ENCODE measurements at places on chromosomes 2 and 18.
A peak's percentile ranks its signal among the peaks of the same experiment; 100 is the strongest.

DNA sequence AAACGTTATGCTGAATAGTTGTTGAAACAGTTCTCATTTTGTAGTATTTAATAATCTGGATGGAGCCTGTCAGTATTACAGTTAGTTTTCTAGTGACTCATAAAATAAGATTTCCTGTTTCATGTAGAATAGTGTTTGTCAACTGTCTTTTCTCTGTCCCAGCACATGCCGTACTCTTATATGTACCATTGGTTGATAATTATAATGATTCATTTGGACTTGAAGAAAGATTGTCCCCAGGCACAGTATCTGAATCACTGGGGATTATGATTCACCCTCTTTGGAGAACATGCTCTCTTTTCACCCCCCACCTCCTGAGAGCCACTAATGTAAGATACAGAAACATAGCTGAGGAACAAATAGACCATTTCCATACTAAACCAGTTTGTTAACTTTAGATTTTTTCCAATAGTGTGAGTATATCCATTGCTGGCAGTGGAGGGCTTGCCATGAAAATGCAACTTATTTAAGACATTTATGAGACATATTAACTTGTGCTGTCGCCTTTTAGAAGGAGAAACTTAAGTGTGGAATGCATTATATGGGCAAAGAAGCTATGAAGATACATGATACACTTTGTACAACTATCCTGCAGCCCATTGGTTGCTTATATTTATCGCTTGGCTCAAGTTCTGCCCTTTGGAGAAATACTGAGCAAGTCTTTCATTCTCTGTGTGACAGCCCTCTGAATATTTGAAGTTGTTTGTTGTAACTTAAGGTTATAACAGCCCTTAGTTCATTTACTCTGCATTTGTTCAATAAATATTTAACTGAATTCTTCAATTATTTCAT, 12.4 kb downstream of the COPS8 start:
- peak; percentile 79 for ATAC-seq

GRCh38 chr18:2654169-2654927, 1.2 kb upstream of the SMCHD1 start:
- no peak for ATAC-seq

DNA sequence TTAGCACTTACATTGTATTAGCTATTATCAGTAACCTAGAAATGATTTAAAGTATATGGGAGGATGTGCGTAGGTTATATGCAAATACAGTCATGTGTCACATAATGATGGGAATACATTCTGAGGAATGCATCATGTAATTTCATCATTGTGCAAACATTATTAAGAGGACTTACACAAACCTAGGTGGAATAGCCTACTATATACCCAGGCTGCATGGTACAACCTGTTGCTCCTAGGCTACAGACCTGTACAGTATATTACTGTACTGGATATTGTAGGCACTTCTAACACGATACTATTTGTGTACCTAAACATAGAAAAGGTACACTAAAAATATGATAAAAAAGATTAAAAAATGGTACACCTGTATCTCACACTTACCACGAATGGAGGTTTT, 7.9 kb downstream of the RIF1 start:
- ATAC-seq: no peak

- no peak for ATAC-seq
Measured at GRCh38 chr2:170161516-170162270, 16.3 kb upstream of the MYO3B start.

DNA sequence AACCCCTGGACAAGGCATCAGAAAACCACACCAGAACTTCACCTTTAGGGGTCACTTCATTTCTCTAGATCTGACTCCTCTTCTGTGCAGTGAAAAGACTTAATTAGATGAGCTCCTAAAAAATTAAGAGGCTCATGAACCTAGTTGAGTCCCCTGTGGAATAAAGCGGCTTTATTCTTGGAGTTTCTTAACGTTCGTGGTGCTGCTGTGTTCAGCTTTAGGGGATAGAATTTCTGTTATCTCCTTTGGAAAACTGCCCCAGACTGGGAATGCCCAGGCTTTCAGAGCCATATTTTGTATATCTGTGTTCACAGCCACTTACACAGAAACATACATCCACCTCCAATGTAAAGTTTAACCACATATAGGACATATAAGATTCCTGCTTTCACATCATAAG, 165.8 kb downstream of the ANTXR1 start:
- no peak for ATAC-seq

DNA sequence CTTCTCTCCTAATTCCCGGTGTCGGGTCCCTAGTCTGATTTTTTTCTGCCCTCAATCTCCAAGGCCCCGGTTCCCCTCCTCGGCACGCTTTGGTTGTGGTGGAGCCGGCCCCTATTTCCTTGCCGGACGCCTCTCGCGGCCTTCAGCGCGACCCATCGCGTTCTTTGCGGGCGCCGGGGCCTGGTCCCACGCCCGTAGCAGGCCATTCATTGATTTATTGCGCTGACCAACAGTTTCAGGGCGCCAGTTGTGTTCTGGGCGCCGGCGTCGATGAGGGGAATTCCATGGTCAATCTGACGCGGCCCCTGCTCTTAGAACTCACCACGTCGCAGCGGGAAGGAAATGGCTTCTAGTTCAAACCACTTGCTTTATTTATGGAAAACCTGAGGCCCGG, 396 bp downstream of the CNOT9 start:
- ATAC-seq: peak; percentile 42

DNA sequence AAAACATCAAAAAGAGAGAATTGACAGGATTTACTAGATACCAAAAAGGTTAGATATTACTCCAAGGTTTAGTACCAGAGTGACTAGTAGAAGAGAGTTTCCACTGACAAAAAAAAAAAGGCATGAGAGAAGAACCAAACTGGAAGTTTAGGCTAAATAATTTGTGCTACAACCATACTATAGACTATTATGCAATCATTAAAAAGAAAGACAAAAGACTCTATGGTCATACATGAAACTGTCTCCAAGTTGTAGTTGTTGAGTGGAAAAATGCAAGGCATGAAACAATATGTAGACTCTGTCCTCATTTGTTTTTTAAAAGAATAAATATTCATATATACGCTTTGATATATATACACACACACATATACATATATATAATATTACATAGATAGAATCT, 1.7 kb upstream of the EXOC6B start:
- ATAC-seq: no peak

- ATAC-seq: peak; percentile 86
Measured at GRCh38 chr2:216362730-216363129, 9.6 kb downstream of the MARCHF4 start.

DNA sequence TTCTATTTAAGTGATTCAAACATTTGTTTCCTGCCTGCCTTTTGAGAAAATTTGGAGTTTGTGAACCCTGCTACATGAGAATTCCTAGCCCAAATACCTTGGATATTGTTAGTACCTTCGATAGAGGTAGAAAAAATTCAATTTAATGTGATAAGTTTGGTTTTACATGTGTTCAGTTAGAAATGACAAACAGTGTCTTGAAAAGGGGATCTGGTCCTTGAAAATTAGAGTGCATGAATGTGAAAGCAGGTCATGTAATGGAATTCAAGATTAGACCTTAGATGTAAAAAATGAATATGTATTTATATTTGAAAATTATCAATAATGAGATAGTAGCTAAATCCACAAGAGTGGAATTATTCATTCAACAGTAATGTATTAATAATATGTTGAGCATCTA, 70.5 kb downstream of the PIK3C3 start:
- ATAC-seq: no peak

- no peak for ATAC-seq
Measured at GRCh38 chr2:173157676-173158293, 82.1 kb downstream of the MAP3K20 start.

GRCh38 chr2:119827866-119828507, 68.3 kb downstream of the PTPN4 start:
- no peak for ATAC-seq

DNA sequence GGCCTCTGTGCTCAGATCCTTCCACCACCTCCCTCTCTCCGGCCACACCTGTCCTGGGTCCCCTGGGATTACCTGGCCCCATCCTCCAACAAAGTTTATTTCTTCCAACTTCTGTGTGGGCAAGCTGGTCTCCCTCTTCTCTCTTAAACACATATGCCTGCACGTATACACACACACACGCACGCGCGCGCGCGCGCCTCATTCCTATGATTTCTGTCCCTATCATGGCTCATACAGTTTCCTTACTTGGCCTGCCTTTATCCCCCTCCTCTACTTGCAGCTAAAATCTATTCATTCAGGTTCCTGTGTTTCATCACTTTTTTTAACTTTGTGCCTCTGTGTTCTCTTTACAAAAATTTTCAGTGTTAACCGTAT, 96.4 kb downstream of the LOXHD1 start:
- no peak for ATAC-seq

- no peak for ATAC-seq
Measured at GRCh38 chr2:127471286-127471988, 53.2 kb downstream of the PROC start.

GRCh38 chr2:70744397-70744796, 23.6 kb downstream of the ADD2 start:
- no peak for ATAC-seq

- ATAC-seq: no peak
Measured at GRCh38 chr2:28941008-28941407, 40.1 kb upstream of the TOGARAM2 start.

DNA sequence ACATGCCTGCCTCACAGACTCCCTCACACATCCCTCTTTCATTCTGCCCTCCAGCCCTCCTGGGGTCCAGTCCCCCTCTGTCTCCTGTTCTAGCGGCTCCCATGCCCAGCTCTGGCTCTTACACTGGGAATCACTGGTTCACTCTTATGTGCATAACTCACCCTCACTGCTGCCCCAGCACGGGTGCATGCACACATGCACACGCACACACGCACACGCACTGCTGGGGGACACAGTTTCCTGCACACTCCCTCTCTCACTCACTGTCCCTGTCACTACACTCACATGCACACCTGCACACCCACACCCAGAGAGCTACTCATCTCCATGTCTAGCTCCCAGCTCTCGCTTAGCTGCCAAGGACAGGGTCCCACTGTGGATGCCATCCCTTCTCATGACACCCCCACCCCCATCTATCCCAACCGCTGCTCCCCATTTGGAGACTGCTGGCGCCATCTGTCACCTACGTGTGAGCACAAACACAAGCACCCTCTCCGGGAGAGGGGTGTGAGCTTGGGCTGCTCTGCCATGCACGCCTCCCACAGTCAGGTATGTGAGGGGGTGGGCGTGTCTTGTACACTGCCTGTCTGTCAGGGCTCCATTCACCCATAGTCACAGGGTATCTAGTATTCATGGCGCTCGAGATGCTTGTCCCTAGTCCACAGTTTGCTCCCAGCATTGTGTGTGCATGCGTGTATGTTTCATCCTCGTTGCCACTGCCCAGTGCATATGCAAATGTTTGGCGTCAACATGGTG, 1.8 kb downstream of the ASIC4 start:
- ATAC-seq: no peak

DNA sequence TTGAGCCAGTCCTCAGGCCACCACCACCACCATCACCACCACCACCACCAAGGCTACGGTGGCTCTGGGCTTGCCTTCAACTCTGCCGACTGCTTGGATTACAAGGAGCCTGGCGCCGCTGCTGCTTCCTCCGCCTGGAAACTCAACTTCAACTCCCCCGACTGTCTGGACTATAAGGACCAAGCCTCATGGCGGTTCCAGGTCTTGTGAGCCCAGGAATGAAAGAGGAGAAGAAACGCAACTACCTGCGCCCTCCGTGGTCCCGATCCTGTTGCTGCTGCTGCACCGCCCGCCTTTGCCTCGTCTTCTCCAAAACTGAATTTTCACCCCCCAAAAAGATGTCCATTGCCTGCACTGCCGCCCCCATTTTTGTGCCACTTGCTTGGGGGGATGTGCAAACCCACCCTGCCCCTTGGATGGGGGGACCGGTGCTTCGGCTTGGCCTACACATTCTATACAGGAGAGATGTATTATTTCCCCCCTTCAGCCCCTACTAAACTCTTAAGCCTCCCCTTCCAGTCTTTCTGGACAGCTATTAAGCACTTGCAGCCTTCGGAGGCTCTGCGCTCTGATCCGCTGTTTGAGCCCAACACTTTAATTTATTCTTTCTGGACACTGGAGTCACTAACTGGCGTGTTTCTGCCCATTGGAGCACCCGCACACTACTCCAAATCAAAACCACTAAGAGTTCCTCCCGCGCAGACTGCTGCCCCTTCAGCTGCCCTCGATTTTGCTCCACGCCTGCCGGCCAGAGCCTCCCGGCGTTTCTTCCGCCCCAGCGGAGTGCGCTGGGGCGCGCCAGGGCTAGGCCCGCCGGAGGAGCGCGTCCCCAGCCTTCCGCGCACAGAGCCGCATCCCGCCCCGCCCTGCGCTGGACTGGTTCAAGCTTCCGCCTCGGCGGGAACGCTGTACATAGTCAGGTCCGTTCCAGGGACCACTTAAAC, 5.7 kb downstream of the OTX1 start:
- peak; percentile 8 for ATAC-seq

- ATAC-seq: no peak
Measured at GRCh38 chr2:168814046-168814445, 11.6 kb downstream of the NOSTRIN start.

GRCh38 chr2:15826273-15826717, 114.1 kb upstream of the MYCN start:
- no peak for ATAC-seq

- no peak for ATAC-seq
Measured at GRCh38 chr18:62109676-62110075, 77.2 kb downstream of the PIGN start.

- ATAC-seq: no peak
Measured at GRCh38 chr2:66389651-66390131, 45.2 kb upstream of the MEIS1 start.

- no peak for ATAC-seq
Measured at GRCh38 chr2:32706815-32707579, 79.1 kb downstream of the TTC27 start.

GRCh38 chr2:74507926-74508520, 528 bp upstream of the PCGF1 start:
- ATAC-seq: peak; percentile 79

DNA sequence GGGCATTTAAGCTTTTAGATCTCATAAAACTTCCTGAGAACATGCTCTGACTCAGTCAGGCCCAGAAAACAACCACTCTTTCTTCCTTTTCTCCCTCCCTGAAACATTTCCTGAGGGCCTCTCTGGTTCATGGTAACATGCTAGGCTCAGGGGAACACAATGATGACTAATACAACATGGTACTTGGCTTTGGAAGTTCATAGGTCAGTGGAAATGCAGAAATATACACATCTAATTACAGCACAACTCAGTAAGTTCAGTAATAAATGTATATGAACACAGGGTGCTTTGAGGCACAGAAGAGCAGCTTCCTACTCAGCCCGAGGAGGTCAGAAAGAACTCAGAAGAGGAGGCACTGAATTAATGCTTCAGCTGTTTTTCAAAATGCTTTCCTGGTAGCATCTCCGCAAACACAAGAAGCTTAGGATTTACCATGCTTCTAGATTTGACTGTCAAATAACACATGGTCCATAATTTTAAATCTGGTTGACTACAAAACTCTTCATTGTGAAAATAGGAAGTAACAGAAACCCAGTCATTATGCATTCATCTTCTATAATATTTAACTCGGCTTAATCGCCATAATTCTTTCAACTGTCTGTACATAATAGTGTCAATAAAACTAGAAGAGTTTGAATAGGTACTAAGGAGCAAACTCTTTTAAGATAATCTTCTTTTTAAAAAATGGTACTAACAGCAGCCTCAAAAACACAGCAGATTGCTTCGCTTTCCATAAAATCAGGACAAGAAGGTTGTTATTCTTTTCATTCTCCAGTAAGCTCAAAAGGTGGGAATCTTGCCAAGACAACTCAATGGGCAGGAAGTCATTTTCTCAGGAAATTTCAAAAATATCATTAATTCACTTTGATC, 251.3 kb downstream of the DLGAP1 start:
- ATAC-seq: no peak

- ATAC-seq: no peak
Measured at GRCh38 chr2:112614201-112614840, 29.9 kb downstream of the CHCHD5 start.

Measured in SK-N-SH treated with all-trans-retinoic acid at 6 μM for 48 hours (cell line).